ENCODE measurements at places on chromosomes 16 and 17. TPM values are rescaled to one million over a fixed set of nuclear protein-coding genes. Genes with fewer than 3 reads are reported as not detected.

The KCNH6 gene
- 0.14 TPM for polyA plus RNA-seq

The NECAB2 gene
- polyA plus RNA-seq: 0.53 TPM

The OSGIN1 gene
- polyA plus RNA-seq: 0.58 TPM

The UTS2R gene
- polyA plus RNA-seq: 10.3 TPM

DNA sequence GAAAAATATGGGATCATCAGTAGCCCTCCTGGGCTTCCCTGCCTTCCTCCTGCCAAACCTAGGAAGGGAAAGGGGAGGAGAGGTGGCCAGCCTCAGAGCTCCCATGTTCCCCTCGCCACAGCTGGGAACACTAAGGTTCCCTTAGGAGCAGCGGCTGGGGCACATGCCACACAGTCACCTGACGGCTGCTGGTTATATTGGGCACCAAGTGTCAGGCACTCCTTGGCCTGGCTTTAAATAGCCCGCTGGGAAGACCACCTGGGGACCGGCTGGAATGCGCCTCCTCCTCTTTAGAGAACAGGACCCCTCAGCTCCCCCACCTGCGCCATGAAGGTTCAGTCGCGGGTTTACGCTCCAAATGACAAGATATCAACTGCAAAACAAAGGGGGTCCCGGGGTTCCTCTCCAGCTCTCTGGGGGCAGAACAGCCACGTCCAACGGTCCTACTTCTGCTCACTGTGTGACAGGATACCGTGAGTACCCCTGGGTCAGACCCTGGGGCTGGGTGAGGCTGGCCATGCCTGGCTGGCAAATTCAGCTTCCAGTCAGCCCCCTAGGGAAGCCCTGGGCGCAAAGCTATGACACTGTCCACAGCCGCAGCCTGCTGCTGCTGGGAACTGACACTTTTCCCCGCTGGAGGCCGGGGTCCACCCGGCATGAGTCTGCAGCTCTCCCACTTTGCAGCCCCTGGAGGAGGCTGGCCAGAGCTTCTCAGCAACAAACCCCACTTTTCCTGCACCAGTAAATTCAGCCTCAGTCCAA, 3.3 kb downstream of the SMIM5 start:
- DNase-seq: peak; percentile 37

DNA sequence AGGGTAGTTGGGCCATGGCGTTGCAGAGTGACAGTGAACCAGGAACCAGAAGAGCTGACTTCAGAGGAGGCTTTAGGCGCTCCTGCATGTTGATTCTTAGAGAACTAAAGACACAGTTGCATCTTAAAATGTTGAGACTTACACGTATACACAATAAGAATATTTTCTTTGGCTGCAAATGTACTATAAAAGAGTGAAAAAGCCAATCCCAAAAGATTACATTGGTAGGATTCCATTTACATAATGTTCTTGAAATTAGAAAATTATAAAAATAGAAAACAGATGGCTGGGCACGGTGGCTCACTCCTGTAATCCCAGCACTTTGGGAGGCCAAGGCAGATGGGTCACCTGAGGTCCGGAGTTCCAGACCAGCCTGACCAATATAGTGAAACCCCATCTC, 738.8 kb downstream of the WWOX start:
- peak; percentile 79 for DNase-seq

DNA sequence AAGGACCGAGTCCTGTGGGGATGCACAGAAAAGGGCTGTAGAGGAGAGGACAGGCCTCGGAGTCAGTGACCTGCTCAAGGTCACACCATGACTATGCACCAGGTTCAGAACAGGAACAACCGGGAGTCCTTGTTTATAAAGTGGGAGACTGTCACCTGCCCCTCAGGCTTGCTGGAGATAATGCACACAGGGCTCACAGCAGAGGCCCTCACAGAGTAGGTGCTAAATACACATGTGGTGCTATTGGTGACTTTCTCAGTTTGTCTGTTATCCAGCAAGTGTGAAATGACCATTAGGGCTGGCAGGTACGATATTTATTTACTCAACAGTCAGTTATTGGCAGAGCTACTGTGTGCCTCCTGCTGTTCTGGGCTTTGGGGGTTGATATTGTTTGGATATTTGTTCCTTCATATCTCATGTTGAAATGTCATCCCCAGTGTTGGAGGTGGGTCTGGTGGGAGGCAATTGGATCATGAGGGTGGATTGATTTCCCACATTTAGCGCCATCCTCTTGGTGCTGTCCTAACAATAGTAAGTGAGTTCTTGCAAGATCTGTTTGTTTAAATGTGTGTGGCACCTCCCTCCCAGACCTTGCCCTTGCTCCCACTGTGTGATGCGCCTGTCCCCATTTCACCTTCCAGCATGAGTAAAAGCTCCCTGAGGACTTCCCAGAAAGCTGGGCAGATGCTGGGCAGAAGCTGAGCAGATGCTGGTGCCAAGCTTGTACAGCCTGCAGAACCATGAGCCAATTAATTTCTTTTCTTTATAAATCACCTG, 162.1 kb upstream of the MPHOSPH6 start:
- DNase-seq: no peak

DNA sequence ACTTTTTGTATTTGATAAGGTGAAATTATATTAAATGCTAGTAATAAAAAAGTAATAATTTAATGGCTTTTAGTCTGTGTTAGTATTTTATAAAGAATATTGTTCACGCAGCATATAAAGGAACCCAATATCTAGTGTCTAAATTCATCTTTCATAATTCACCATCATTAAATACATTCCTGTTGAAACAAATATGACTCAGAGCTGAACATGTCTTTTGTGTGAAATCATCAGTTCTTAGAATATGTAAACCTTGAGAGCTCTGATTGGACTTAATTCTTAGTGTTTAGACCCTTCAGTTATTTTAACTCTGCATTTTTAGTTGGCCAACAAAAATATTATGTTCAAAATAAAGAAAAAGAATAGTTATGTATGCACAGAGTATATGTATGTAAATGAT, 71.8 kb downstream of the ABHD15 start:
- no peak for DNase-seq

GRCh38 chr17:40433551-40434415, 9.5 kb upstream of the IGFBP4 start:
- no peak for DNase-seq

DNA sequence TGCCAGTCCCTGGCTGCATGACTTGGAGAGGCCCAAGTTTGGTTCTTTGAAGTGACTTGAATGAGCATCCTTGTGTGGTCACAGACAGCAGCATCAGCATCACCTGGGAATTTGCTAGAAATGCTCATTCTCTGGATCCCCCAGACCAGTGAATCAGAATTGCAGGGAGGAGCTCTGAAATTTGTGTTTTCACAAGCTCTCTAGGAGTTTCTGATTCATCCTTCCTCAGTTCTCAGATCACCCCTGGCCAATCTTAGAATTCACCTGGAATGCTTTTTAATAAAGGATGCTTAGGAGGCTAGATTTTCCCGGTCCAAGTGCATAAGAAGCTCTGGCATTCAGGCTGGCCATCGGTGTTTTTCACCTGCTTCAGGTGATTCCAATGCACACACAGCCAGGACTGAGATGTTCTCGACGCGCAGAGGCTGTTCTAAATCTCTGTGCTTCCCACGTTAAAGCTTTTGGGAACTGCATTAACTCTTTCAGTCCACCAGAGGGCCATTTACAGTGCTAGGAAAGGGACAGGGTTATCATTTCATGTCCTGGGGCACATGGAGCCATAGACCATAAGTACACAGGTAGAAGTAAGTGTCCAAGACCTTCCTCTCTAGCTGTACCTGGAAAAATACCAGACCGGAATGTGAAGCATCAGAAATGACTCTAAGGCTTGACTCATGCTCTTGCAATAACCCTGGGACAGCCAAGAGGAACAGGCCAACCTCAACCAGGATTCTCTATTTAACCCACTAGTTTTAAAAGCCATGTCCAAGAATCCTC, 85.7 kb upstream of the XYLT1 start:
- peak; percentile 10 for DNase-seq

- peak; percentile 89 for DNase-seq
These were observed 7.1 kb upstream of the TEX19 start for GRCh38 chr17:82351713-82352488.

DNA sequence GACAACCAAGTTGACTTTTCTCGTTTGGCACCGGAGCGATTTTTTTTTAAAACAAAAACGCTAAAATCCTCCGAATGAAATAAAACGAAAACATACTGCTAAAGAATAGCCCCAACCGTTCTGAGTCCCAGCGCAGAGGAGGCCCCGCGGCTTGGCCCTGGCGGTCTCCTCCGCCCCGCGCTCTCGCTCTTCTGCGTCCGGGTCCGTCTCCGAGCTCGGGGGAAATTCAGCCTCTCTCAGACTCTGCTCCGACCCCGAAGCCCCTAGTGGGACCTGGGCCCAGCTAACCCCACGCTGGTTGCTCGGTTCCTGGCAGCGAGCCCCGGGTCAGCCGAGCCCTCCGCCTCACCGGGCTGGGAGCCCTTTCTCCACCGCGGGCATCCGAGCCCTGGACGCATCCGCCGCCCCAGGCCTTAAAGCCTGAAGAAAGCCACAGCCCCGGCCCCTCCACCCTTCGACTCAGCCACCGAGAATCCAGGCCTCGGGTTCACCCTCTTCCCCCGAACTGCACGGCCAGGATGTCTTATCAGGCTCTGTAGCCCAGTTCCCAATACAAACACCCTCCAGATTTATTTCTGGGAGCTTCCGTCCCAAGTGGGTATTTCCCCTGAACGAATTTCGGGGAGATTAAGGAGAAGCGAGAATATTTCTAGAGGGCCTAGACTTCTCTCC, 1.2 kb downstream of the TBX2 start:
- DNase-seq: peak; percentile 57

DNA sequence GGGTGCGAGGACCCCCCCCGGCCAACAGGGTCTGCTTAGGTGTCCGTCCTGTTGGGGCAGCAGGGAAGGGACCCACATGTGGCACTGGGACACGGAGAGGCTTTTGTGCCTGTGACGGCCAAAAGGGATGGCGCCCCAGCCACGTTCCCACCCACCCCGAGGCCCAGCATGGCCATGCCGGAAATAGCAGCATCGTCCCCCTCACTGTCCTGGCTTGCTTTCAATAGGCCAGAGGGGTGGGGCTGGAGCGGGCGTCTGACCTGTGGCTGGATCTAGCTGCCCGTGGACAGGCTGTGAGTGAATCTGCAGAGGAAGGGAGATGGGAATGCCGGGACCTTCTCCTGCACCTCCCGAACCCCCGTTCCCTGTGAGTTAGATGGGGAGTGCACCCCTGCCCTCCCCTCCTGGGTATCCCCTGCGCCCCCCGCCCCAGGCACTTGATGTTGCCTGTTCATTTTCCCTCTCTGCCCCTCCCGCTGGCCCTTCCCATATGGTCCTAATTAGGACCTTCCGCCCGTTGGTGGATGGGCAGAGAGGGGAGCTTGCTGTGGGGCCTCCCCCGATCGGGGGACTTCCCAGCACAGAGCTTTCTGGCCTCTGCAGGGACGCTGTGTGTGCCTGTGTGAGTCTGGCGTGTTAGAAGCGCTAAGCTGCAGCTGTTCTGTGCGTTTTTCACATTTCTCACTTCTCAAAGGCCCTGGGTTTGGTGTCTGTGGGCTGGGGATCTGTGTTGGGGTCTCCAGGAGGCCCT, 292.8 kb downstream of the SEC14L1 start:
- peak; percentile 87 for DNase-seq

- no peak for DNase-seq
These were observed 26.4 kb downstream of the EEF2K start for GRCh38 chr16:22232277-22233036.

GRCh38 chr16:1002399-1003166, 21.0 kb downstream of the SOX8 start:
- DNase-seq: peak; percentile 69

Measured in muscle of leg (tissue), 16 donors.